ENCODE measurements at places on chromosomes 16 and 17. TPM values are rescaled to one million over a fixed set of nuclear protein-coding genes. Genes with fewer than 3 reads are reported as not detected.

DNA sequence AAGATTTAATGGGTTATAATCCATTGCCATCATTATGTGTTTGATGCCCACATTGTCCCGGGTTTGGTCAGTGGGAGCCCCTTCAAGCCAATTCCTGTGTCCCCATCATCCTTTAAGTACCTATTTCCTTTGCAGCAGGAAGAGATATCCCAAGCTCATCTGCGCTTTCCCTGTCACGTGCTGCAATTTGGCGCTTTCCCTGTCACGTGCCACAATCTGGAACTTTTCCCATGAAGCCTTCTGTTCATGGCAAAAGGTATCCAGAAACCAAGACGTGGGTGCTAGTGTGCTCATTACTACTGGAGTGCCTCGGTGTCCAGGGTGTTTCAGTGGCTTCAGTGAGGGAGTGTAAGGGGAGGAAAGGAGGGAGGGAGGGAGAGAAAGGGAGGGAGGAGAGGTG is 168.5 kb downstream of the NPIPB11 start:
- DNase-seq = no peak
- H3K4me3 ChIP-seq = no peak overlapping the region
- H3K4me1 ChIP-seq = no peaks in the 10 kb centered on the region

The ADAT1 gene
- total RNA-seq = 46.0 TPM

The ZSCAN10 gene
- 286 TPM for total RNA-seq

DNA sequence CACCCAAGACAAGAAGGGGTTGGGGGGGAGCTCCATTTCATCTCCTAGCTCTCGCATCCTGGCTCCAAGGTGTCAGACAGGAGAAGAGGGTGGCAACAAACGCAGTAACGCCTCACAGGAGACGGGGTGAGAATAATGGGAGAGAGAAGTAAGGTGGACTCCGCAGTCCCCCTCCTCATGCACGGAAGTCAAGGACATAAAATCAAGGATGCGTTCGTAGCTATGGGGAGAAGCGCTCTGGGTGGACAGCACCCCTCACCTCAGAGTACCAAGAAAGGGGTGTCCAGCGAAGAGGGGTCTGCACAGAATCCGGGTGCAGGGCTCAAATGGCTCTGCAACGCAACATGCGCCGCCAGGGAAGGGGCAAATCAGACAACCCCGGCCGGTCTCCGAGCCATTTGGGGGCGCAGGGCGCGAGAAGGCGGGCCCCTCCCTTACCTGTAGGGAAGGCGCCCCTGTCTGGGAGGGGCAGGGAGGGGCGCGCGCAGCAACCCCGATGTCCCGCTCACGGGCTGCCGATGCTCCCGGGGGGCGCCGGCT is 555 bp downstream of the HDAC5 start:
- H3K4me1 ChIP-seq = peaks cover 45% of the 10 kb centered on the region
- peak overlapping the region; percentile 91 for H3K4me3 ChIP-seq
- peak overlapping the region; percentile 41 for H3K27ac ChIP-seq

GRCh38 chr16:50121721-50122445 is 31.2 kb upstream of the TENT4B start:
- H3K4me3 ChIP-seq = no peak overlapping the region
- no peak for DNase-seq
- no peak overlapping the region for H3K27ac ChIP-seq
- H3K36me3 ChIP-seq = no peaks in the 10 kb centered on the region
- peaks cover 9% of the 10 kb centered on the region for H3K4me1 ChIP-seq

DNA sequence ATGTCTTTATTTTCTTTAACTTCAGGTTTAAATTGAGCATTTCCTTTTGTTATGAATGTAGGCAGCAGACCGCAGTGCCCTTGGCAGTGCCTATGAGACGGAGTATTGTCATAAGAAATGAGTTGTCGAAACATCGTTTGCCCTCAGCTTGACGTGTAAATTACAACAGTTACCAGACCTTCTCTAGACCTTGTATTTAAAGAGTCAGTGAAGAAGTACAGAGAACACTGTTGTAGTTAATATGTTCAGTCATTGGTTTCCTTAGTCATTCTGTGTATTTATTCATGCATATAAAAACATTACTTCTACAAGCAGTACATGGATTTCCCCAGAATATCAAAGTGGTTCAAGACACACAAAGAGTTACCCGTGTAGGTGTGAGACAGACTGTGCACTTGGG is 19.0 kb downstream of the IRF8 start:
- H3K4me1 ChIP-seq = peaks cover 20% of the 10 kb centered on the region
- no peaks in the 10 kb centered on the region for H3K36me3 ChIP-seq
- peaks cover 6% of the 10 kb centered on the region for H3K27me3 ChIP-seq
- DNase-seq = no peak
- H3K4me3 ChIP-seq = no peak overlapping the region

The HES7 gene
- 3.9 TPM for total RNA-seq

The KRTAP4-1 gene
- total RNA-seq = not detected

GRCh38 chr17:57739402-57740234 is 5.5 kb downstream of the CCDC182 start:
- no peak for DNase-seq
- H3K4me3 ChIP-seq = no peak overlapping the region
- no peaks in the 10 kb centered on the region for H3K27me3 ChIP-seq
- H3K4me1 ChIP-seq = no peaks in the 10 kb centered on the region
- H3K27ac ChIP-seq = no peak overlapping the region

The CDH16 gene
- not detected for total RNA-seq

The NLGN2 gene
- 112 TPM for total RNA-seq

DNA sequence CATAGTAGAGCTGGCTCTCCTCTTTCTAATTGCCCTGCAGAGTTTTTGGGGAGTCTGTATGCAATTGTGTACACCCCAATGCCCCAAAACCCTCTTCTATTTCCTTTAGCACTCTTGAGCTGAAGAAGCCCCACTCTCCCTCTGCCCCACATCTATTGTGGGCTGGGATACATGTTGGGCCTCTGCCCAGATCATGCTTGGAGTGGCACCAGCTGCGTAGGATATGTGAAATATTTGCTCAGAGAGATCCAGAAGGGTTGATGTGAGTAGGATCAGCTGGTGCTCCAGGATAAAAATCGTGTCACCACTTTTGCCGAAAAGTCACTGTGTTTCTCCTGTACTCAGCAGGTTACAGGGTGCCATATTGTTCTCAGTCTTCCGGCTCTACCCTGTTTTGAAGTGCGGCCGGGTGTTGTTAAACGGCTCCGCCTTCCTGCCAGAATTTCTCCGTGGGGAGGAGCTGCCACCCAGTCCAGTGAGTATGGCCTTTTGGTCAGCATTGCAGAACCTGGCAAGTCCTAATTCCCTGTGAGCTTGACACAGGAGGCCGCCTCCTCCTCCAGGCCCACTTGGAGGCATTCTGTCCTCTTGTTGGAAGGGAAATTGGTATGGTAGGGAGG is 664.5 kb downstream of the WWOX start:
- H3K27me3 ChIP-seq = no peaks in the 10 kb centered on the region
- no peak overlapping the region for H3K4me3 ChIP-seq
- DNase-seq = no peak
- H3K27ac ChIP-seq = no peak overlapping the region
- H3K36me3 ChIP-seq = no peaks in the 10 kb centered on the region
